ENCODE measurements at places on chromosomes 1 and 21.

GRCh38 chr1:242764161-242764560 lies 239.7 kb upstream of the PLD5 start:
- DNase-seq = no peak

GRCh38 chr1:63924600-63924999 lies 150.8 kb downstream of the ROR1 start:
- no peak for DNase-seq

- DNase-seq = no peak
These were observed 1.9 kb upstream of the ARID1A start for GRCh38 chr1:26693599-26694572.

- no peak for DNase-seq
These were observed 2.9 kb downstream of the COPA start for GRCh38 chr1:160340146-160340545.

DNA sequence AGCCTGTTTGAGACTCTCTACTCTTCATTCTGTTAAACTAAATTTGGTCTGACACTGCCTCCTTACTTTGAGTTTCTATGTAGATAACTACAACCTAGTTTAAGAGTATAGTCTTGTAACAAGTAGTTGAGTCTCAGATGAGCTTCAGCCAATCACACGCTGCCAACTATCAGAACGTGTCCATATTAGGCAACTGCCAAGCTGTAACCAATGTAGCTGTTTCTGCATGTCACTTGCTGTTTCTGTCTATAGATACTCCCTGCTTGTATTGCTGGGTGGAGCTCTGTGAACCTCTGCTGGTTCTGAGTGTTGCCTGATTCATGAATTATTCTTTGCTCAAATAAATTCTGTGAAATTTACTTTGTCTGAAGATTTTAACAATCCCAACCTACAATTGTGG lies 452.6 kb upstream of the NR5A2 start:
- no peak for DNase-seq

DNA sequence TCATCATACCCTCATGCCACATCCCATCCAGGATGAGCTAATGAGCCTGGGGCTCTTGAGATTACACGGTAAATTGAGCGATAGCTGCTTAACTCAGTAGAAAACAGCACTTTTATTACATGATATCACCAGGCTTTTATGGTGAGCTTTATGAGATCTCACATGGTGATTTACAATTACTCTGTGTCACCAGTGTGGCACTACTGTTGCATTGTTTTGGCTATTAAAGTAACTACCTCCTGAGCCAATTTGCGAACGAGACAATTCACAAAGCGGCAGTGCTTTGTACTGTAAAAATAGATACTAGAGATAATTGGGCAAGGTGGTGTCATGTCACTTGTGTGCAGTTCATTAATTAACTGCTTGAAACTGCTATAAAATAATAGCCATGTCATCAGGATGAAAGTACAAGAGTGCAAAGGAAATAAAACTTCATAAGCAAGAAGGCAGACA lies 767.7 kb upstream of the ADGRL2 start:
- no peak for DNase-seq

- DNase-seq = no peak
These were observed 85.6 kb downstream of the RGS7 start for GRCh38 chr1:241271427-241271826.

GRCh38 chr1:68431076-68431475 lies 18.7 kb downstream of the RPE65 start:
- no peak for DNase-seq

- DNase-seq = no peak
These were observed 22.4 kb upstream of the TRNAU1AP start for GRCh38 chr1:28530456-28530855.

DNA sequence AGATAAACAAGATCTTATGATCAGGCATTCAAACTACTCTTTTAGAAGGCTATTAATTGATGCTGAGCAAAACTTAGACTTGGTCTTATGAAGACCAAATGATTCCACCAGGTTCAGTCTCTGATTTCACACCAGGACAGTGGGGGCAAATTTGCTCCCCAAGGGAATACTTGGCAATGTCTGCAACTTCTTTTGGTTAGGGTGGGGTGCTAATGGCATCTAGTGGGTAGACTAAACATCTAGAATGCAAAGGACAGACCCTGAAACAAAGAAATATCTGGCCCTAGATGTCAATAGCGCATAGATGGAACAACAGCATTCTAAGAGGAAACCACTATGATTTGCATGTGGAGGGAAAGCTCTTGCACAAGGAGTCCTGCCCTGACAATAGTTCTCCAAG lies 30.6 kb downstream of the DPT start:
- DNase-seq = no peak

GRCh38 chr1:34364376-34364775 lies 187.7 kb downstream of the C1orf94 start:
- no peak for DNase-seq

GRCh38 chr1:221891708-221892107 lies 149.8 kb upstream of the DUSP10 start:
- DNase-seq = no peak
